ENCODE measurements at places on chromosomes 16 and 17.

DNA sequence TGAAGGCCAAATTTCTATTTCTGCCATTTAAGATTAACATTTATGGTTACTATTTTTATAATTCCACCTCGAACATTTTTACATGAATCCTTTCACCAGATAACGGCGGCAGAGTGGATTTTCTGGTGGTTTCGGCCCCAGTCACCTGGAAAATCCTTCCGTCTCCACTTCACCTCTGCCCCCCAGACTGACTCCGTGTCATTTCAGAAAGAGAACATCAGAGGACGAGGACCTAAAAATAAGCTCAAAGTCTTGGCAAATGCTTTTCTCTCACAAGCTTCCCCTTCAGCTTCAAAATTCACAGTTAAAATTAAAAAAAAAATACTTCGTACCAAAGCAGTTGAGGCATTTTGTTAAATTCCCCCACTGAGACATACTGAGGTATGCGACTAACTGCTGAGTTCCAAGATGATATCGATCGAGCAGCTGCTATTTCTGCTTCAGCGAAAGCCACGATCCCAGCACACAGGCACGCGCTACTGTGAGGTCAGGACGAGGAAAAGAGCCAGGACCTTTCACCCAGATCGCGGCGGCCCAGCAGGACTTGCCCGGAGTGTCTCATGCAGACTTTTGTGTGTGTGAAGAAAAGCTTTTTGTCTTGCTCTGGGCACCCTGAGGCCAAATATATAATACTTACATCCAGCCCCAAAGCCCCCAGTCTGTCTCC lies 36.8 kb downstream of the ASPA start:
- peak; percentile 37 for DNase-seq

GRCh38 chr17:82820278-82821251 lies 19.3 kb downstream of the ZNF750 start:
- no peak for DNase-seq

DNA sequence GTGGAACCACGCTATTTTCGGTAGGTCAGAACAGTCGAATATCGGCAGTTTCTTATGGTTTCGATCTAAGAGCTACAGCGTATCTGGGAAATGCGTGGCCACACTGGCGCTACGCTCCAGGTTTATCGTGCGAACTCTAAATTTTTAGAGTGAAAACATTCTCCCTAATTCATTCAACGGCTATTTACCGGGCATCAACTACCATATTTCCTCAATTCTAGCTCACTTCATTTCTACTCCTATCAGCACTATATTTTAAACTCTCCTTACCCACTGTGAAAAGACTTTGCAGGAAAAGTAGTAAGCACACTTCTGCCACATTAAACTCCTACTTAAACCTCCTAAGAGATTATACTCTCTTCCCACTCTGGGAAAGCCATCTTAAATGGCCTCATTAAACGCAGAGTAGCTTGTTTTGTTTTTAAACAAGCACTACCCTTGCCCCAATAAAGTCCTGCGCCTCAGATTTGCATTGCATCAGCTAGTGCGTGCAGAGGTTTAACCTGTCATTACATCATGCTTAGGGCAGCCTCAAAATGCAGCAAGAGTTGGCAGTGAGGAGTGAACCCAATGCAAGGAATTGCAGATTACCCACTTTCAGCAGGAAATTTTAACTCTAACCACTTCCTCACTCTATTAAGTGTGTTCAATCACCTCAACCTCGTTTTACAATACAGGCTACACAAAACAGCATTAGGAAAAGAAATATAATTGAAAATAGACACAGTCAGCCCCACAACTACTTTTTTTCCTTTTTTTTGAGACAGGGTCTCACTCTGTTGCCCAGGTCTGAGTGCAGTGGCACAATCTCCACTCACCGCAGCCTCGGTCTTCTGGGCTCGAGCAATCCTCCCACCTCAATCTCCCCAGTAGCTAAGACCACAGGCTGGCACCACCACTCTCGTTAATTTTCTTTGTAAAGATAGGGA lies 18.8 kb downstream of the SIAH1 start:
- peak; percentile 64 for DNase-seq

GRCh38 chr16:11168386-11169051 lies 87.5 kb downstream of the SOCS1 start:
- DNase-seq = no peak

DNA sequence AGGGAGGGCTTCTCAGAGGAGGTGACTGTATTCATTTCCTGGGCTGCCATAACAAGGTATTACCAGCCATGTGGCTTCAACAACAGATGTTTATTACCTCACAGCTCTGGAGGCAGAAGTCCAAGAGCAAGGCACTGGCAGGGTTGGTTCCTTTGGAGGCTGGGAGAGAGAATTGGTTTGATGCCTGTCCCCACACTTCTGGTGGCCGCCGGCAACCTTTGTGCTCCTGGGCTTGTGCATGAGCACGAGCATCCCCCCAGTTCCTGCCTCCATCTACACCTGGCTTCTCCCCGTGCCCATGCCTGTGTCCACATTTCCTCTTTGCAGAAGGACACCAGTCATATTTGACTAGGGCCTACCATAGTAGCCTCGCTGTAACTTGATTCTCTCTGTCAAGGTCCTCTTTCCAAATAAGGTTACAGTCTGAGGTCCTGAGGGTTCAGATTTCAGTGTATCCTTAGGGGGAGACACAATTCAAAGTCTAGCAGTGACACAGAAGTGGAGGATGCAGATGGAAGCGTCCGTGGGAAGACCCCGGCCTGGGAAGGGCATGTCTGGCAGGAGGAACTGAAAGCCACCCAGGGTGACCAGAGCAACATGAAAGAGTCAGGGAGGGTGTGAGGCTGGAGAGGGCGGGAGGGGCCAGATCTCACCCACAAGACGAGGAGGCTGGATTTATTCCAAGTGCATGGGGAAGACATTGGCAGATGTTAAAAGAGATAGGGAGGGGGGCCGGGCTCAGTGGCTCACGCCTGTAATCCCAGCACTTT lies 188.2 kb upstream of the HSBP1 start:
- no peak for DNase-seq

GRCh38 chr17:2266045-2266864 lies 37.3 kb downstream of the SMG6 start:
- peak; percentile 66 for DNase-seq

GRCh38 chr17:63946440-63947363 lies 14.6 kb upstream of the CD79B start:
- peak; percentile 54 for DNase-seq

GRCh38 chr16:24991349-24991748 lies 23.8 kb downstream of the ARHGAP17 start:
- no peak for DNase-seq

GRCh38 chr17:38693700-38694329 lies 11.3 kb upstream of the MLLT6 start:
- DNase-seq = peak; percentile 76

DNA sequence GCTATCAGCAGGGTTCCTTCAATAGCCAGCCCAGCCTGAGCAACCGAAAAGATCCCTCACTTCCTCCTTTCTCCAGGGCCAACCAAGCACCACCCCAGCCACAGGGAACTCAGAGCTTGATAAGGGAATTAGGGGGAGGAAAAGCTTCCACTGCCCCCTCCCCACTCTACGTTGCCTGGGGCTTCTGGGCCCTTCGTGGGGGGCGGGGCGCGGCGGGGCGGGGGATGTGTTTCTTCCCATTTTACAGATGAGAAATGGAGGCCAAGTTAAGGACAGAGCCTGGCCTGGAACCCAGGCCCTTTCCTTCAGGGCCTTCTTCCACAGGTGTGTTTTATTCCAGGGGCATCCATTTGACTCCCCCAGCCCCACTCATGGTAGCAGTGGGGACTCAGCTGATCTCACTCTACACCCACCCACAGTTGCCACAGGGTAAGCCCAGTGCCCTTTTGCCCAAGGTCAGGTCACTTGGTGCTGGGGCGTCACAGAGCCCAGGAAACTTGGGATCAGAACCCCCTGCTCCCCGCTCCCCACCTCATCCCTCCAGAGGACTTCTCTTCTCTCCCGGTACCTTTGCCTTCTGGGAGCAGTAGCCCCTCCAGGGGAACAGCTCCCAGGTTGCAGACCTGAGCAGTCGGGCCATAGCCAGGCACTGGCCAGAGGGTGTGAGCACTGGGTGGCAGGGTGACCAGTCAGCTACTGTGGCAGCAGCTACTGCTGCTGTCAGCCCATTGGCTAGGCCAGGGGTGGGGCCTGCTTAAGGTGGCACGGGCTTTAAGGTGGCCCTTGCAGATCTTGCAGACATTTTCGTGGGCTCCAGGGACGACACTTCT lies at the start of gene LDHD:
TSS of gene LDHD (minus strand) at position 700 of the 830 bp plus-strand sequence. CDS start at position 640, 60 bp downstream.
- peak; percentile 90 for DNase-seq

- no peak for DNase-seq
Measured at GRCh38 chr17:66414561-66415175, 112.3 kb downstream of the PRKCA start.

GRCh38 chr17:45092911-45093430 lies 31.9 kb downstream of the NMT1 start:
- peak; percentile 64 for DNase-seq

DNA sequence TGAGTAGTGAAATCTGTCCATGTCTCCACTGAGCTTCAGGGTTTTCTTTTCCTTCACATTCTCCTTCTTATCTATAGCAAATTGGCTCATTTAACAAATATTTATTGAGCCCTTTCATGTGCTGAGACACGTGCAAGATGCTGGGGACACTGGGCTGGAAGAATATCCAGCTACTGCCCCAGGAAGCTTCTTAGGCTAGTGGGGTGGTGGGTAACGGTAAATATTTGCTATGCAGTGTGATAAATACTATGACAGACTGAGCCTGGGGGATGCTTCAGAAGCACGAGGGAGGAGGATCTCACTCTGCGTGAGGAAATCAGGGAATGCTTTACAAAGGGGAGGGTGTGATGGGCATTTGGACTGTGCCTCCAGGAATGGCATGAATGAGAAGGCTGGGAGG lies 524.1 kb downstream of the GRIN2A start:
- no peak for DNase-seq

DNA sequence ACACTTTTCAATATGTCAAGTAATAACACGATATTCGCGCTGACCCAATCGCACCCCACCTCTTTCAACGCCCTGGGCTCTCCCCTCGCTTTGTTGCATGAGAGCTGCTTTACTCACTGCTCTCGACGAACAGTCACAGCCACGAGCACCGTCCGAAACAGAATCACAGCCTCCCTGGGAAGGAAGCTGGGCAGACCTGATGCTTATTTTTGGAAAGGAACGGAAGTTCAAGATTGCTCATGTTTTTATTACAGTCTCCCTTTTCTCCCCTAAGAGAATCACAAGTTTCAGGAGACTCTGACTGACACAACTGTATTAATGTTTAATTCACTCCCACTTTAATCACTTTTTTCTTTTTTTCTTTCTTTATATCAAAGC lies 67.8 kb downstream of the ANKRD11 start:
- DNase-seq = no peak

- DNase-seq = no peak
Measured at GRCh38 chr16:81000873-81001272, 5.8 kb downstream of the CMC2 start.

GRCh38 chr17:31787857-31788570 lies 71.0 kb downstream of the COPRS start:
- DNase-seq = peak; percentile 39

GRCh38 chr17:7955414-7956227 lies 23.6 kb downstream of the CNTROB start:
- DNase-seq = no peak

DNA sequence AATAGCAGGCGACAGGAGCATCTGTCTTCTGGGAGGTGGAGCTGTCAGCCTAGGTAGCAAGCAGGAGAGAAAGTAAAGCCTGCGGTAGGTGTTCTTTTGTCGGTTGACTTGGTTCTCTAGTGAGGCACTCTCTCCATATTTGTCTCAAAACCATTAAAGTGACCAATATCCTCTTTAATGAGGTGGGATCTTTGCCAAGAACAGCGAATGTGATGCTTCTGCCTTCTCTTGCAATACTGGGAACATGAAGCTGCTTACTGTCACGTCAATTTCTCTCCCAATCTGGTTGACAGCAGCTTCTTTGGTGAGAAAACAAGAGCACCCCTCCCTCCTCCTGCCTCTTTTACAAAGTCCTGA lies 176.7 kb downstream of the ABCC12 start:
- DNase-seq = no peak

DNA sequence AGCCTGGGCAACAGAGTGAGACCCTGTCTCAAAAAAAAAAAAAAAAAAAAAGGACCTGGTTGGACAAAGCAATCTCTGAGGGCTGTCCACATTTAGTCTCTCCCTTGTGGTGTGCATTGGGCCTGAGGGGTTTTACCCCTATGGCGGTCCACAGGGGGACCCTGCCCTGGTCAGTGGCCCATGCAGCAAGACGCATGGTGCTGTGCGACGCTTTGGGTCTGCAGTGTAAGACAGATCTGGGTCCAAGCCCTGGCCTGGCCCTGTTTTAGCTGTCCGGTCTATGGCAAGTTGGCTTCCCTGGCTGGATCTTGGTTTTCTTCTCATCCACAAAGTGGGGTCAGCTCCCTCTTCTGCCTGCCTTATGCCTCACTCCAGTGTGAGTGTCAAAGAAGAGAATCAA lies 123.2 kb upstream of the NLRP1 start:
- DNase-seq = no peak

DNA sequence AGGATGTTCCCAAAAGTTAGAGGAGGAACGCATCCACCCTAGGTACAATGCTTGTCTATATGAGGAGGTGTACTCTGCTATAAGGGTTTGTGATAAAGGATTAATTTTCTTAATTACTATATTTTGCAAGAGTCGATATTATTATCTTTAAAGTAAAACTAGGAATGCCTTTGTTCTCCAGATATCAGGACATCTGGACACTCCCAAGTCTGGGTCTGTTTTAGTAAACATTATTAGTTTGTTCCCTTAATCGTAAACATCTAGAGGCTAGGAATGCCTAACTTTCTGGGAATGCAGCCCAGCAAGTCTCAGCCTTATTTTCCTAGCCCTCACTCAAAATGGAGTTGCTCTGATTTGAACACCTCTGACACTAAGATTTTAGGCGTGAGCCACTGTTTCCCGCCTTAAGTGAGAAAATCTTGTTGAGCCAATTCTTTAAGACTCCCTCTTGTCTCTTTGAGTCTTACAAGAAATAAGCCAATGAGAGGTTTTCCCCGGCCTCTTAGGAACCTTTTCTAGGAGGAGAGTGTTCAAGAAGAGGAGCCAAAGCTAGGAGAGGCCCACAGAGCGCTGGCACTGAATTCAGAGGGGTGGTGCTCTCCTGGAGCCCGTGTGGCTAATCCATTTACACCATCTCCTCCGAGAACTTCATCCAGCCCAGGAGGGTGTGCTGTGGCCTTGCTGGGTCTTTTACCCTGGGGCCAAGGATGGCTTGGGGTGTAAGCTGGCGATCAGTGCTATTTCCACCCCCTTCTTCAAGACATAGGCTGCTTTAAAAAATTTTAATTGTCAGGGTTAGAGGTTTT lies 40.9 kb downstream of the SMARCE1 start:
- DNase-seq = no peak

Data from transverse colon (tissue), 4 donors.